ENCODE measurements at places on chromosomes 13 and 19.

DNA sequence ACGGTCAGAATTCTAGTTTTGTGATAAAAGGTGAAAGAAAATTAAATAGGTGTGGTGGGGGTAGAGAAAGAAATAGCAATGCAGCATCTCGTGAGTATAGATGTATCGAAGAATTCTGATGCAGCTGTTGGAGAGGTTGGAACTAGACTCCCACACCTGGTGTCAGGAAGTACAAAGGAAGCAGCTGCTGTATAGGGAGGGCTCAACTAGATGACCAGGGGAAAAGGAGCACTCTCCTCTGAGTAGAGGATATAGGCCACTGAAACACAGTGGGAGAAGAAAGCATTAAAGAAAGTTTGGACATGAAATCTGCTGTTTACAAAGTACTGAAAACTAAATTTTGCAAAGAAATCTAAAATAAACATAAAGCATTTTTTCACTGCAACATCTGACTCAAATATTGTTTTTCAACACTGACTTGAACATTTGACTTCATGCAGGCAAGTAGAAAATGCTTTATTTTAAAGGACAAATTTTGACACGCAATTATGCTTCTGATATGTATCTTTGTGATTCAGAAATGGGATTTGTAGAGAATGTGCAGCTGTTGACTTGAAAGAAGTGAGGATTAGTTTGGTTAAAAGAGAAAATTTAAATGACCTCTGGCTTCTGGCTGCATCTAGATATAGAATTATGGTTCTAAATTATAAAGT lies 82.2 kb downstream of the MIPEP start:
- DNase-seq, result no peak

DNA sequence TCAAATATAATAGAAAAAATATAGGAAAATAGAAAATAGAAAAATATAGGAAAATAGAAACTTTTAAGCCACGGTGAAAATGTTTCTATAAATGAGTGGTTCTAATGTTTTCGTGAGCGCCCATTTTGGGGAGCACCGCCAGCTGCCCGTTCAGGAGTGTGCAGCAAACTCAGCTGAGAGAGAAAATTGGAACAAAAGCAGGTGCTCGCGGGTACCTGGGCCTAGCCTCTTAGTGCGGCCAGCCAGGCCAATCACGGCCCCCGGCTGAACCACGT lies 204 bp upstream of the PDX1 start:
- no peak for DNase-seq

- no peak for DNase-seq
These were observed 43.4 kb downstream of the DHRS12 start for GRCh38 chr13:51760592-51760991.

GRCh38 chr13:65387743-65388347 lies 1842.3 kb downstream of the PCDH9 start:
- DNase-seq, result no peak

DNA sequence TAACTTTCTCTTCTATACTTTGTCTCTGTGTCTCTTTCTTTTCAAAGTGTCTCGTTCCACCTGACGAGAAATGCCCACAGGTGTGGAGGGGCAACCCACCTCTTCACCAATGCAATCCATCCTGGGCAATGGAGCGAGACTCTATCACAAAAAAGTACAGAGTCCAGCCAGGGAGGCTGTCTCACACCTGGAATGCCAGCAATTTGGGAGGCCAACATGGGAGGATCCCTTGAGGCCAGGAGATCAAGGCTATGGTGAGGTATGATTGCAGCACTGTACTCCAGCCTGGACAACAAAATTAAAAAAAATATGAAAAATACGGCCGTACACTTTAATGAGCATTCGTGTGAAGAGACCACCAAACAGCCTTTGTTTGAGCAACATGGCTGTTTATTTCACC lies 2.8 kb upstream of the ZNF600 start:
- no peak for DNase-seq

GRCh38 chr19:50313812-50314536 lies 15.2 kb downstream of the KCNC3 start:
- DNase-seq, result no peak

DNA sequence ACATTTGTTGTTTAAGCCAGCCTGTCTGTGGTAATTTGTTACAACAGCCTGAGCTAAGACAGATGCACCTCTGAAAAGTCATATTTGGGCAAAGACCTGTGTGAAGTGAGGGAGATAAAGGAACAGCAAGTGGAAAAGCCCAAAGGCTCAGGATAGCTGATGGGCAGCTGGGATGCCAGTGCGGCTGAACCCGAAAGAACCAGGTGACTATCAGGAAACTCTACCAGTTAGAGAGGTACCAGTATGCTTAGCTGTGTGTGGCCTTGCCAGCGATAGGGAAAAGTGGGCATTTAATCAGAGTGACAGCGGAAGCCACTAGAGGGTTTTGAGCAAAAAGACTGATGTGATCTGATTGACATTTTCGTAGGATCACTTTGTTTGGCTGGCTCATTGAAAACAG lies 764.8 kb upstream of the GPC6 start:
- DNase-seq, result no peak

DNA sequence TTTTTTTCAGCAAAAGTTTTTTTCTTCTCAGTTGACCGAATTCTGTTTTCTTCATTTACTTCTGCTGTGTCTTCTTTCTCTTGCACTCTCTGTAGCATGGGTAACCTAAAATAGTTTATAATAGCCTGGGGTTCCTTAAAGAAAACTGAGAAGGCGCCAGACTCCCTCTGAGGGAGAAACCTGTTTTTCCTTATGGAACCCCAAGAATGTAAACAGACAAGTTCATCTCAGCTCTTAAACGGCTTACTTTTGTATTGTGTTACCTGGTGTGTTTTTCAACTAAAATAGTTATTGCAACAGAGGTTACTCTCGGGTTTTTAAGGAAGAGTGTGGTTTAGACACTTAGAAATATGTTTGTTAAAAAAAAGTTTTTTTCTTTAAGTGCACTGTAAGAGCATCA lies 23.8 kb upstream of the TM9SF2 start:
- DNase-seq, result no peak

DNA sequence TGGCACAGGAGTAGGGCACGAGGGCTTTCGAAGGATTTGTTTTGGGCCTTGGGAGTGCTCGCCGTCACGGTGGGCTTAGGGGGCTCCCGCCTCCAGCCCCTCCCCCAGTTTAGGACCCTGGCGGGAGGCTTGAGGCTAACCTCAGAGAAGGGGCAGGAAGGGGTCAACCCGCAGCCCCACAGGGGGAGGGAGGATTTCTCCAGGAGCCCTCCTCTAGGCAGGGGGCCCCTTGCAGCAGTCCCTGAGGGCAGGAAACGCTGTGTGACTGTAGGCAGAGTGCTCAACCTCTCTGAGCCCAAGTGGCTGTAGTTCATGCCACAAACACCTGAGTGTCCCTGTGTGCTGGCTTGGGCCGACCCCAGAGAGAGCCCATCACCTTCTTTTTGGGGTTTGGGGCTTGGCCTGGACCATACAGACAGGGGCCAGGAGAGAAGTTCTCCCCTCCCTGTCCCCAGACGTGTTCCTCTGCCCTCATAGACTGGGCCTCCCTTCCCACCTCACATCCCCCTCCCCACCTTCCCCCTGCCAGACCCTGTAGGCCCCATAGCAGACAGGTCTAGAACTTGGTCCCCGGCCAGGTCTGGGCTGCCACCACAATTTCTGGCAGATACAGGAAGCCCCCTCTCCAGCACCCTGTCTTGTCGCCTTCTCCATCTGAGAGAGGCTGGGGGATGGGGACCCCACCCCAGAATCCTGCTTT lies 8.1 kb downstream of the ISYNA1 start:
- no peak for DNase-seq

DNA sequence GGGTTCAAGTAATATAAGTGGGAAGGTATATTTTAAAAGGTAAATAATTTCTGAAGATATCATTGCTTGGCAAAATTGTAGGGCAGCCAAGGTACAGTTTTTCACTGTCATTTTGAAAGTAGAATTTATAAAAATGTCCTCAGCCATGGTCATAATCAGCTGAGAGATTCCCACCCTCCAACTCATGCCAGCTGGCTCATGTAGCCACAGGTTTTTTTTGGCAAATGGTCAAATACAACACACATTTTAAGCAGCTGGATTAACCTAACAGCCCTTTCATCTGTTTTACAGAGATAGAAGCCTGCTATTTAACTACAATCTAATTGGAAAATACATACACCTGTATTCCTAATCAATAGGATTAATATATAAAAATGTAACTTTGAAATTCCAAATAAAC lies 619.2 kb upstream of the SGCG start:
- no peak for DNase-seq

DNA sequence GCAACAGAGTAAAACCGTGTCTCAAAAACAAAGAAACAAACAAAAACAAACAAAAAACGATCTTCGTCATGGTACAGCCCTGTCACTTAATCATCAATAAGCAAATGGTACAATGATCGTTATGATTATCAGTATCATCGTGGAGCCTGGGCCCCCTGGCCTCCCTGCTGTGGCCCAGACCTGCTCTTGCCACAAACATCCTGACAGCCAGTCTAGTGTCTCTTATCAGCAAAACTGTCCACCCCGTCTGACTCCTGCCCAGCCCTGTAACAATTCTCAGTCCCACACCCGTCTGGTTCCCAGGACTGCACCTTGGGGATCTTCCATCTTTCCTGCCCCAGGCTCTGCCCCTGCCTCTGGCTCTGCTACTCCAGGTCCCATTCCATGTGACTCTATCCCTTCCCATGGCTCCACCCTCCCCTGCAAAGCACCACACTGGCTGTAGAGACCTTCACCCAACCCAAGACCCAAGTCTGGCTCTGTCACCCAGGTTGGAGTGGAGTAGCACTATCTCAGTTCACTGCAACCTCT lies 5.7 kb downstream of the ZNF653 start:
- DNase-seq, result no peak

DNA sequence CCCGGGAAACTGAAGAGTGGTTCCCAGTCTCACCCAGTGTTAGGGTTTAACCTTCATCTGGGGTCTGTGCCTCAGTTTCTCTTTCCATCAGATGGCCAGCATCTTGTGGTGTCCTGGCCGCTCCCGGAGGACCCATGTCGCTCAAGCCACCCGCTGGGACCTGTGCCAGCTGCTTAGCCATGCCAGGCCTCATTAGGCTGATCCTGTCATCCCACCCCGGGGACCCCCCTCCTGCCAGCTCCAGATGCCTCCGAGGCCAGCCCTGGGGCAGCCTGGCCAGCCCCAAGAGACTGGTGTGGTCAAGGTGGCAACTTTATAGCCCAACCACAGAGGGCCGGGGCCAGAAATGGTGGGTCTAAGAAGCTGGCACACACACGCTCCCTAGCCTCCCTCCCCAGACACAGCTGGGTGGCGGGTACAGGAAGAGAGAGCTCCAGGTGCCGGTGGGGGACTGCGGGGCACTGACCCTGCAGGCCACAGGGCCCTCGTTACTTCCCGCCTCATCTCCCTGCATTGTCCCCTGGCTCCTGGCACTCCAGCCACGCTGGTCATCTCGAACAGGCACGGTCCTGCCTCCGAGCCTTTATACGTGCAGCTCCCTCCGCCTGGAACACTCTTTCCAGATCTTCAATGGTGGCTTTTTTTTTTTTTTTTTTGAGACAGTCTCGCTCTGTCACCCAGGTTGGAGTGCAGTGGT lies 3.4 kb downstream of the NRTN start:
- no peak for DNase-seq

DNA sequence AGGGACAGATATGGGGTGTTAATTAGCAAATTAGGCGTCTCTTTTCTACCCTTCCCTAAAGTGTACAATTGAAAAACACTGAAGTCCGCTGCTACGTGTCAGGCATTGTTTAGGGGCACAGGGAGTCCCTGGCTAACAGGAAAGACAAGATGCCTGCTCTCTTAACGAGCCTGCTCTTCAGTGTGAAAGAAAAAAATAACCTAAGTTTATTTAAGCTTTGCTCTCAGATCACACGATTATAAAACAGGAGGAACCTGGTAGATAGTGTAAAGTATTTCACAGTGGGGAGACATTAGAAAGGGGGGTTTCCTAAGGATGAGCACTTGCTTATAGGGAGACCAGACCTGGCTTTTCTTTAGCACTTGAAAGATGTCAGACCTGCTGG lies 38.7 kb downstream of the IGFL2 start:
- no peak for DNase-seq

DNA sequence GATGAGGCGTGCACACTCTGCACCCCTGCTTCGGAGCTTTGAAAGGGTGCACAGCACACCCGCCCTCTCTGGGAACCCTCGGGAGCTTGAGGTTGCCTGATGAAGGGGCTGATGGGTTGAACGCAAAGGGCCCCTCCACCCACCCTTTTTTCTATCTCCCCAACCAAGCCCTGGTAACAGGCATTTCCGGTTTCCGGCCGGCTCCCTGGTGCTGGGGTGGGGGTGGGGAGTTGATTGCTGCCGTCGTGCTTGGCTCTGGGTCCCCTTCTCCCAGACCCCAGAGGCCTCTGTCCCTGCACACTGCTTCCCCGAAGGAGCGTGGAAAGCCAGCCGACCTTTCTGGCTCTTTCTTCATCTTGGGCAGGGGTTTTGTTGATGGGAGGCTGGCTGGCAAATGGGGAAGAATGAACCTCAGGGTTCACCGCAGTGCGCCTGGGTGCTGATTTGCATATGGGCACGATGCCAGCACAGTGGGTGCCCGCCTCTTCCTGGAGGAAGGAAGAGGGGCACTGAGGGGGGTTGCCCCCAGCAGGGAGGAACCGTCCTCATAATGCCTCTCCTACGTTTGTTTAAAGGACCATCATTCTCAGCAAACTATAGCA lies 29.1 kb downstream of the VAV1 start:
- peak; percentile 85 for DNase-seq

DNA sequence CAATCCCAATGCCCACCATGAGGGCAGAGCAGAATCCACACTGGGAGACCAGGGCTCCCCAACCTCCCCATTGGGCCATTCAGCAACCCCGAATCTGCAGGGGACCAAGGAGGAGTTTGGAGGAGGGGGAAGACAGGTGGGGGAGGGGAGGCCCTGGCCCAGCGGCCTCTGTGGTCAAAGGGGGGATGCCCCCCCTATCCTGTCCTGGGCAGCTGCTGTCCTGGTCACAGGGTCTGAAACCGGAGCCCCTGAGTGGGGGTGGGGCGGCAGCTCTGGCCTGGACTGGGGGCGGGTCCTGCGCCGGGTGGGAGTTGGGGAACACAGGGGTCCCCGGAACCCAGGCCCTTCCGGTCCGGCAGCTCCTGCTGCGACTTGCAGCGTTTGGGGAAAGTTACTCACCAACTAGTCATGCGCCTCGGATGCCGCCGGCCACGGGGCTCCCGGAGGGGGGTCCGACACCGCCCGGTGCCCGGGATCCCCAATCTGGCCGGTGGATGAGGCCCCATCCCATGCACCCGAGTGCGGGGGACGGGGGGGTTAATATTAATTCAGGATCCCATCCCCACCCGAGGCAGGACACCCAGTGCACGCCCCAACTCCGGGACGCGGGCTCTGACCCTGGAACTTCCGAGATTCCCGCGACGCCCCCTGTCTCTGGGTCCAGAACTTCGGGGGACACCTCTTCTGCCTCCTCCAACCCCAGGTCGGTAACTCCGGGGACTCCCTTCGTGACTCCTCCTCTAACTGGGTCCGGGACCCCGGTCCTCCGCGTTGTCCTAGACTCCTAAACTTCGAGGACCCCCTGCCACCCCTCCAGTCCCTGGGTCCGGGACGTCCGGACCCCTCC lies 872 bp downstream of the HOMER3 start:
- DNase-seq, result no peak

GRCh38 chr13:79353693-79354092 lies 52.4 kb downstream of the RBM26 start:
- DNase-seq, result no peak

- DNase-seq, result peak; percentile 30
These were observed 443.9 kb downstream of the FGF9 start for GRCh38 chr13:22114630-22115311.

Measured in activated gamma-delta T cell treated with Interleukin-2 at 50 U/mL for 16 hours (primary cell).